ENCODE measurements at places on chromosomes 2 and 18.

- no peak for DNase-seq
Measured at GRCh38 chr2:58515827-58516573, 274.9 kb upstream of the FANCL start.

DNA sequence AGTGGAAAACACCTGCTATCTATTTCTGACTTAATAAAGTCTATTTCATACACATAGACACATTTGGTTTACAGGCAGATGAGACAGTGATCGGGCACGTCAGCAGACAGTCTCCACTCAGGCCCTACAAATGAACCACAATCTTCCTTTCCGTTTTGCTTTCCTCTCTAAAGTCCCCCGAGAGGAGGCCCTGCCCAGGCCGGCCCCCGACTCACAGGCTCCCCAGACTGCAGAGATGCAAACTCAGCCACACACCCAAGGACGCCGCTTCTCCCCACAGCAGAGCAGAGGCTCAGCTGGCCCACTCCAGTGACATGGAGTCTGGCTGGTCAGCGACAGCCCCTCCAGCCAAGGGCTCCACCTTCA, 9.3 kb upstream of the MTERF4 start:
- DNase-seq = no peak

- DNase-seq = no peak
Measured at GRCh38 chr2:78077633-78078032, 555.5 kb upstream of the LRRTM4 start.

DNA sequence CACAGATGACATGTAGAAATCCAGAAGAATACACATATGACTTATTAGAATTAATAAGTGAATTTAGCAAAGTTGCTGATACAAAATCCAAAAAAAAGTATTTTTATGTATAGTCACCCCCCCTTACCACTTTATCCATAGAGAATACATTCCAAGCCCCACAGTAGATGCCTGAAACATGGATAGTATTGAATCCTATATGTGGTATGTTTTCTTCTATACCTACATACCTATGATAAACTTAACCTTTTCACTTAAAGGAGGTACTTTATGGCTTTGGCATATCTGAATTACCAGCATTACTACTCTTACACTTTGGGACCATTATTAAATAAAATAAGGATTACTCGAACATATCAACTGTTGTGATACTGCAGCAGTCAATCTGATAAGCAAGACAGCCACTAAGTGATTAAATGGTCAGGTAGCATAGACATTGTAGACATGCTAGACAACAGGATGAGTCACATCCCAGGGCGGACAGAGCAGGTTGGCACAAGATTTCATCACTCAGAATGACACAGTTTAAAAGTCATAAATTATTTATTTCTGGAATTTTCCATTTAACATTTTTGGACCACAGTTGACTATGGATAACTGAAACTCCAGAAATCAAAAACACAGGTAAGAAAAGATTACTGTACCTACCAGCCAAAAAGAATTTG, 208.2 kb upstream of the CHAC2 start:
- DNase-seq = no peak

DNA sequence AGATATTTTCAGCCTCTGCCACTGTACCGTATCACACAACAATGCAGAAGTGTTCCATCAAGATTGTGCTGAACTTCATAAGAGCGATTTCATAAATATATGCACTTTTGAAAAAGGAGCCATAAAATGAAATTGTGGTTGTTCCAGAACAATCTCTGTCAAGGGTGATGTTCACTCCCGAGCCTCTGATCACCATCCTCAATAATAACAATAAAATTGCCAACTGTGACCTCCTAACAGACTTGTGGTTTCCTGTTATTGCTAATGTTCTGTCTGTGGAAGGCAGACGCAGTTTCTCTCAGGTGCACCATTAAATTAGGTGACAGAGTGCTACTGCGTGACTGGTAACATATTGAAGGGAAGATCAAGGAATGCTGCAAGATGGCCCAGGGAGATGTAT, 383.7 kb downstream of the SOCS6 start:
- no peak for DNase-seq

DNA sequence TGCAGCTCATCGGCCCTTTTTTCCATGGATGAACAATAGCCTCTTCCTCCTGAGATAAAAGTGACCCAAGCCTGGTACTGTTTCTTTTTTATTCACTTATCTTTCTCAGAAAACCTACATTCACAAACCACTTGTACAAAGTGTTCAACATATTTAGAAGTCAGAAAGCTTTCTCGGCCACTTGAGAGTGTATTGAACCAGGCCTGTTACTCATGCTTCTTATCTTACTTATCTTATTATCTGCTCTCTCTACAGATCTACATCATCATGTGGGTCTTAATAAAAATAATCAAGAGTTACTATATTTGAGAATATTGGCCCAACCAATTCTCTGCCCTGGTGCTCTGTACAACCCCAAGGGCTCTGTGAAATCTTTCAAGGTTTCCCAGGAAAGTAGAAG, 242.1 kb downstream of the MREG start:
- no peak for DNase-seq

- DNase-seq = no peak
Measured at GRCh38 chr18:11517704-11518103, 91.7 kb upstream of the SLC35G4 start.

GRCh38 chr18:3667255-3668137, 217.5 kb downstream of the TGIF1 start:
- no peak for DNase-seq

DNA sequence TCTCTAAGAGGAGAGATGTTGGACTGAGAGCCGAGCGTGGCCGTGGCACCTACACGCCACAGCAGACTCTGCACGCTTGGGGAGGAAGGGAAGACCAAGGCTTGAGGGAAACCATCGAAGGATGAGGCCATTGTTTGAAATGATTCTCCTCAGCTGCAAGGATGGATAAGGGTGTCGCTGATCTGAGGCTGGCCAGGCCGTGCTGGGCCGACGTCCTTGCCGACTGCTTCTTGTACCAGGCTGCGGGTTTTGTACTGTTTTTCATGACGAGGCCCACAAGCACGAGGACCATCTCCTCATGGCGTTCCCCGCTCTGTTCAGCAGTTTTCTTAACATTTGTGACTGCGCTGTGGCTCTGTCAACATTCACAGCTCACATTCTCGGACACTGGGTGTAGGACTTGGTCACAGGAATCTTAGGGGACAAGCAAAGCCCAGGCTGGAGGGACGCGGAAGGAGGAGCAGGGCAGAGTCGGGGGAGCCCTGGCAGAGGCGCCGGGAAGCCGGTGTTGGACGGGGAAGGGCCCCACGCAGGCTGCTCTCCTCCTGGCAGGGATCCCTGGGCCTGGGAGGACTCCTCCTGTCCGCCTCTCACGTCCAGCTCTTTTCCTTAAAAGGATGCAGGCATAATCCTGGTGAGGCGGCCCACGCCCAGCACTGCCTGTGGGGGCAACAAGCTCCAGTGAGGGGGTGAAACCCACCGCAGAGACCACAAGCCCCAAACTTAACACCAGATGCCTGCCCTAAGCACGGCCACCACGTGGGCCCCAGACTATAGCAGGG, 259.0 kb upstream of the SALL3 start:
- no peak for DNase-seq

- DNase-seq = no peak
Measured at GRCh38 chr18:23861326-23861725, 153.2 kb upstream of the TTC39C start.

DNA sequence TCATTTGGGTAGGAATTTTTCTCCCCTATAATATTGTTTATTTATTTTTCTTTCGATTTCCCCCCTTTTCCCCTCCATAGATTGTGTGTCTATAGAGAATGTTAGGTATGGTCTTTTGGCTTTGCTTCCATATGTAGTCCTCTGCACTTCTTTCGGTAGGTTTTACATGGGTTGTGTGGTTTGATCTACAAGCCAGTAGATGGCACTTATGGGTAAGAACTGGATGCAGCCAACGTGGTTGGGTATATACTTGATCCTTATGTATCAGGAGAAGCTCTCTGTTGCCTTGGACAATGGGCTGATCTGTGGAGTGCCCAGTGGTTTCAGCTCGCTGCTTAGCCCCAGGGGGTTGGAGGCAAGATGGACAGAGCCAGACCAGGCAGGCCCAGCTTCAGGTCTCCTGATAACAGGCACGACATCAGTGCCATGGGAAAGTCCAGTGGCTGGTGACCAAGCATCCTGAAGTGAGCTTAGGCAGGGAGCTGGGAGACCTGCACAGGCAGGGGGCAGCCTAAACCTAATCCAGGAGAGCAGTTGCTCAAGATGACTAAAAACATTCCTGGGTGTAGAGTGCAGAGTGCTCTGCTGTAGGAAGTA, 488.3 kb downstream of the CCDC85A start:
- DNase-seq = no peak

DNA sequence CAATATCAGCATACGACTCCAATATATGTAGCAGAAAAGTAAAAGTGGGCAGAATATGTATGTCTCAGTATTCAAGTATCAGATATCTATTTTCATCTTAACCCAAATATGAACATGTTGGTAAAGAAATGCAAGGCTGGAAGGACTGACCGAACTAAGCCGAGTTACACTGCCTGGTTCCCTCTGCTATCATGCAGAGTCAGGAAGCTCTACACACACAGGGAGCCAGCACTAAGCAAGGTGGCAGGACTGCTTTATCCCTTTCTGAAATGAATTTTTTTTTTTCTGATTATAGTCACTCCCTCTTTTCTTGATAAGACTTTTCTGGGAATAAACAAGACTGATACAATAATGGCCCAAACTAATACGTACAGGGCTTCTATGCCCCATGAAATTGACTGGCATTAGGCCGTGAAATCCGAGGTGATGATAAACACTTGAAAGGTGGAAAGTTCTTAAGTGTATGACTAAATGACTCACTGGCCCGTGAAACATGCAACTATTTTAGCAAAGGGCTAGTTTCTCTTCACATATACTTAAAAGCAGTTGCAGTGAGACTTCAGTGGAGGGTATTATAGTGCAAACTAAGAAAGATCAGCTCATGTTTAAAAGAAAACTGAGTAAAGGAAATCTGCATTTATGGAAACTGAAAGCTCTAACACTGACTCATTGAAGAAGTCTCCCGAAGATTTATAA, 14.9 kb downstream of the DPP4 start:
- peak; percentile 25 for DNase-seq

DNA sequence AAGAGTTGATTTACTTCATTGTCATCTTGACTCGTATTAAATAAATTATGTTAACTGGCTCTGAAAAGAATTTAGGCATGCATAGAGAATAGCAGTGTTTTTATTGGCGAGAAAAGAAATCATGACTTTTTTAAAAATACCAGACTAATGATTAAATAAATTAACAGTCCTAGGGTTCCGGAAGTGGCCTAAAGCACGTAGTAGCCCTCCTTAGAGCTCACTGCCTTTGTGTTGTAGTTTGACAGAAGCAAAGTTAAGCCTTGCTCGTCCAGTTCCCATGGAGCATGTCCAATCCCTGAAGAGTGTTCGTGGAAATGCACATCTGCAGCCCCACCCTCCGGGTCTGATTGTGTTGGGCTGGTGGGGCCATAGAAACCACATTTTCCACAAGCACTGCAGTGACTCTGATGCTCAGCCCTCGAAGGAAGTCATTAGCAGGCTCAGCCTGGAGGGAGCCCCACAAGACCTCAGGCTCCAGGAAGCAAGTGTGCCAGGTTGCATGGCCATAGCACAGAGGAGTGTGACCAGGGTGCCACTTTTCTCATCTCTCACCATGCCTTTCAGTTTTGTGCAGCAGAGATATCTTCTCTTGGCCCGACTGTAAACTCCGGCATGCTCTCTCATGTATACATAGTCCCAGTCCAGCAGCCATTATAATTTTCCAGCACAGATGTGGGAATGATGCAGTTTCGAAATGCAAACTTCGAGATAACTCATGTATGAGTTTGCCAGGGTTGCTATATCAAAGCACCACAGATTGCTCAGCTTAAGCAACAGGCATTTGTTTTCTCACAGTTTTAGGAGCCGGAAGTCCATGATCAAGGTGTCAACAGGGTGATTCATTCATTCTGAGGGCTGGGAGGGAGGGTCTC, 188.6 kb upstream of the SH3BP4 start:
- no peak for DNase-seq

DNA sequence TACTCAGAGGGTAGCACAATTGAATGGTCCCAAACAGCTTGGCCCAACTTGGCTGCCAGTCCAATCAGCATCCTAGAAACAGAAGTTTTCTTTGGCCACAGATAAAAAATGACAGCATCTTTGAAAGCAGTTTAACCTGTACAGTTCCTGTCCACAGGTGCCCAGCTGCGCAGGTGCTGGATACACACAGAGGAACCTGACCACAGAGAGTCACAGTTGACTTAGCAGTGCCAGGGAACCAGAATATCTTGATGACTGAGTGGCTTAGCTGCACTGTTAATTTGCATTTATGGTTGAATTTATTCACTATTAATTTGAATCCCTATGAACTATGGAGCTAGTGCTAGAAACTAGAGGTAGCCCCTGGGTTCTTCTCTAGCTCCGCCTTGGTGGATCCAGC, 93.7 kb downstream of the TPGS2 start:
- DNase-seq = no peak

- no peak for DNase-seq
Measured at GRCh38 chr2:203989521-203989920, 53.0 kb downstream of the ICOS start.

GRCh38 chr2:14779252-14779651, 146.7 kb downstream of the LRATD1 start:
- DNase-seq = no peak

- DNase-seq = peak; percentile 49
Measured at GRCh38 chr2:184599054-184599871, 934 bp downstream of the ZNF804A start.

DNA sequence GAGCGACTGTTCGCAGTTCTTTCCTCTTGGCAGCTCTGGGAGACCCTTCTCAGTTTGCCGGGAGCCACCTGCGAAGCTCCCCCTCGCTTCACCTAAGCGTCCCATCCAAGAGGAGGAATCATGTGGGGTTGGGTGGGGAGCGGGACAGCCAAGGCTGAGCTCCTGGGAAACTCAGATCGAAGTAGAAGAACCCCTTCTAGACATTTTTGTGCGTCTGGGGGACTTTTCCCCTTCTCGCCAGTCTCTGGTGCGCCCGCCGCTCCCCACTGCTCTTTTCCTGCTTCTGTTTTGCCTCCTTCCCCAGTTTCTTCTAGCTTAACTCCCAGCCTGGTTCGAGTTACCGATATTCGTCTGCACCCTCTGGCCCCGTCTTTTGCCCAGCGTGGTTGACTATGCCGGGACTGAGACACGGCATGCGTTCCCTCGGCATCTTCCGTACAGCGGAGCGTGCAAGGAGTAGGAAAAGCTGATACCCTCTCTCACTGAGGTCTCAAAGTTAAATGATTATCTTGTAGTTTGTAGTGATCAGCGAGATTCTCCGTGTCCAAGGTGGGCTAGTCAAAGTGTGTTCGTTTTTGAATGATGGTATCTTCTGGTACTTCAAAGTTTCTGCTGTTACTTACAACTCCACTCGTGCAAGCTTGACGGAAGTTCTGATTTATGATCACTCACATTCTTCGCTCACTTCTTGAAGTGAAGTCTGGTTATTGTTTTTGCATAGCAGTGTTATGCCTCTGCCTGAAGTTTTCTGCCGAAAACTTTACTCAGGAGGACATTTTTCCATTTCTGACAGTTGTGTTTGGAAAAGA, 664 bp downstream of the CAMKMT start:
- DNase-seq = peak; percentile 32

- DNase-seq = no peak
Measured at GRCh38 chr2:234502285-234502918, 5.5 kb upstream of the ARL4C start.

All from upper lobe of left lung (tissue), 6 donors.